Activated T-cell treated with anti-CD3 and anti-CD28 coated beads, Interleukin-2, amount 50 U/mL, for 72 hours (primary cell): ENCODE measurements at places on chromosomes 13 and 19. TPM values are rescaled to one million over a fixed set of nuclear protein-coding genes. Genes with fewer than 3 reads are reported as not detected.
A peak's percentile ranks its signal among the peaks of the same experiment; 100 is the strongest.

DNA sequence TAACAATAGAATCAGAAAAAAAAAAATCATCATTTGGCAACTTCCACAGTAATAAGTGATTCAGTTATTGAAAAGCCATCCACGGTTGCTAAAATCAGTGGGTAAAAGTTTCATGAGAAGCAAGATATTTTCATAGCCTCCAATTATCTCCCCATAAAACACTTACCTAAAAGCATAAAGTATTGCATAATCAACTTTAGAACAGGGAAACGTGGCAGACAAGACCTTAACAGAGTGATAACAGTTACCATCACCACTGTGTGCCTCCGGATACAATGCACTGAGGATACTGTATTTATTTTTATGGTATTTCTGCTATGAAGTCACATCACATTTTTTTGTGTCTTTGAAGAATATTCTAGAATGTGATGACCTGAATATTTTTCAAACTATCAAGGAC is 37.0 kb downstream of the ABCC4 start:
- no peak for DNase-seq

LDLR gene
- total RNA-seq, result 23.3 TPM

ATP8B3 gene
- total RNA-seq, result 12.1 TPM

GRCh38 chr13:64471916-64472315 is 2758.2 kb downstream of the PCDH9 start:
- DNase-seq, result no peak

GRCh38 chr13:27194209-27194608 is 22.6 kb upstream of the USP12 start:
- no peak for DNase-seq

DNA sequence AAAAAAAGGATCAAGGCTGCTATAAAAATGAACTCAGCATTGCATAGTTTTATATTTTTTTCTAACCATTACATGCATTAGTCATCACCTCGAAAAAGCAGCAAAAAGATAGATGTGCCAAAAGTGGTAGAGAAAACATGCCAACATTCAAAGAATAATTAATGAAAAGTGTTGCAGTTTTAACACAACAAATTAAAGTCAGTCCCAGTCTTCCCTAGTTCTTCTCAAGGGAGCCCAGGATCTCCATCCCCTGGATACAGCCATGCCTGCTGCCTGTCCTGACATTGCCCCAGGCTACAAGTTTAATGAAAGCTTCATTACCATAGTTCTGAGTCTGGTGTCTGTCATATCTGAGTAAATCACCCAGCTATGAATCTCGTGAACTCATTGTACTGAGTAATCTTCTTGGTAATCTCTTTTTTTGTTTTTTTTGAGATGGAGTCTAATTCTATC is 116.6 kb upstream of the KLF12 start:
- no peak for DNase-seq

ZNF497 gene
- total RNA-seq, result 1.5 TPM

DNA sequence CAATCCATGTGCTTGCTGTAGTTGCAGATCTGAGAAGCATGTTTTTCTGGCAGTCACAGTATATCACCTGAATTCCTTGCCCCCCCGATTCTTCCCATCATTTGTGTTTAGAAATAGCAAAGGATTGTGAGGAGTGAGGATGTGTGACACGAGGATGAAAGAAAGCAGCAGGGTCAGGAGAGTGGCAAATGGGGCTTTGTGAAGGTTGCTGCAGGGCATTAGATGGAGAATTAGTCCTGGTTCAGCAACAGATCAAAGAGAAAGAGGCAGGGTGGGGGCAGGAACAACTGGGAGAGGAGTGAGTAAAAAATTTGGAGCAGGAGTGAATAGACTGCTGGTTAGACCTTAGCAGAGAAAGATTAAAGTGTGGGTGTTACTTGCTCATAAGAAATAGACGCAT is 47.7 kb upstream of the TNFSF11 start:
- no peak for DNase-seq

- DNase-seq, result no peak
These were observed 55.7 kb downstream of the SPATA13 start for GRCh38 chr13:24216176-24216575.

GRCh38 chr13:37627428-37627827 is 28.9 kb upstream of the POSTN start:
- no peak for DNase-seq

MADCAM1 gene
- 0.32 TPM for total RNA-seq

DNA sequence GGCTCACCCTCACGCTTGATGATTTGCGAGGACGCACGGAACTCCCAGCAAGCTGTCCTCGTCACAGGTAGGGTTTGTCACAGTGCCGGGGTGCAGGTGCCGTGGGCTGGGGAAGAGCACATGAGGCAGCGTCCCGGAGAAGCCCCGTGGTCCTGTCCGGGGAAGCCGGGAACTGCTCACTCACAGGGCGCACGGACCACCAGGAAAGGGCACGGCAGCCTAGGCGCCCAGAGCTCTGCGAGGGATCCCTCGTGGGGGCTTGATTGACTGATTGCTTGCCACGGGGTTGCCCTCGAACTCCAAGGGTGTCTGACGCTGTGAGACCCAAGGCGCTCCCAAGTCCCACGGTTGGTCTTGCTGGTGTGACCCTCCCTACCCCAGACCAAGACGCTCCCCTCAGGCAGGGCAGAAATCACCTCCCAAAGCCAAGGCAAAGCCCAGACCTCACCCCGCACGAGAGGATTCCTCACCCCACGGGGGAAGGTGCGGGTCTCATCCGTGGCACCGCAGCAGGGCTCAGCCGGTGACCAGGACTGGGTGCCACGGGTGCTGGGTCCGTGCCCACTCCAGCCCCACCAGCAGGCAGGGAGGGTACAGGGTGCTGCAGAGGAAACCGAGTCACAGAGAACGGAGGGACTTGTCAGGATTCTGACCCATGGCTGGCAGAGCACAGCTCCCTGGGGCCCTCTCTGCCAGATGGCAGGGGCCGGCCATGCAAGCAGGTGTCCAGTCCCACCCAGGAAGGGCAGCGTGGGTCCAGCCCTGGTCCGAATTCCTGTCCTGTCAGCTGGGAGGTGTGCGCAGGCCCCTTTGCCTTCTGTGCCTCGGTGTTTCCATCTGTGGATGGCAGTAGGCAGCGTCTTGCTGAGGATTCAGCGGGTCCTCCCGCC is 7.7 kb downstream of the C2CD4C start:
- DNase-seq, result no peak

- DNase-seq, result no peak
These were observed 169.4 kb upstream of the CSNK1A1L start for GRCh38 chr13:37274569-37275497.

BCL3 gene
- total RNA-seq, result 192 TPM

DNA sequence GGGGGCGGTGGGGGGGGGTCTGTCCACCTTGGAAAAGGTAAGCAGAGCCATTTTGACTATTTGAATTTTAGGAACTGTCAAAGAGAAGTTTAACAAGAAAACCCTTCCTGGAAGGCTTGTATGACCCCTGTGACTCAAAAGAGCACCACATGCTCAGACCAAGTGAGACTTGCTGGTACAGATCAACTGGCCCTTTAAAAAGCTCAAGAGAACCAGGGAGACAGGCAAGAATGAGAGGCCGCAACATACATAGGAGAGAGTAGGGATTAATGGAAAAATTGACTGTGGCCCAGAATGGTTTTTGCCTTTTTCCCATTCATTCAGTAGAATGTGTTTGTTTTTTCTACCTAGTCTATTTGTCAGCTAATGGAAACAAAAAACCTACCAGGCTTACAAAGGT is 26.2 kb upstream of the ATP8A2 start:
- no peak for DNase-seq

- no peak for DNase-seq
These were observed 25.0 kb downstream of the CKM start for GRCh38 chr19:45297674-45298073.

DNA sequence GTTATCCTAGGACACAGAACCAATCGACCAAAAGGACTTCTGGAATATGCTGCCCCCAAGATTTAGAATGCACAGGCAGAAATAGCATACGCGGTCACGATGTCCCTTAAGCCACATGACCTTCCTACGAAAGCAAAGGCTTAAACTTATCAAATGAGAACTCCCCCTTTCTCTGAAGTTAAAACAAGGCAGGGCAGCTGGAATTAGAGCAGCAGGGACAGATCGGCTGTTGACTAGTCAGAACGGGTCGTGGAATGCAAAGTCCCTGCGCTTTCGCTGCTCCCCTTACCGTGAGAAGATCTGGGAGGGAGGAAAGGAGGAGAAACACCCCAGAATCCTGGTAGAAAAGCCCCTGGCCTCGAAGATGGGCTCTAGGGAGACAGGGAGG is 799 bp upstream of the USPL1 start:
- peak; percentile 45 for DNase-seq

- DNase-seq, result no peak
These were observed 6.6 kb upstream of the TPTE2 start for GRCh38 chr13:19567820-19568534.

ZC3H13 gene
- total RNA-seq, result 39.6 TPM
